ENCODE measurements at places on chromosomes 7 and 10.

- DNase-seq, result no peak
Observed at GRCh38 chr7:24778543-24779282, 21.4 kb upstream of the GSDME start.

DNA sequence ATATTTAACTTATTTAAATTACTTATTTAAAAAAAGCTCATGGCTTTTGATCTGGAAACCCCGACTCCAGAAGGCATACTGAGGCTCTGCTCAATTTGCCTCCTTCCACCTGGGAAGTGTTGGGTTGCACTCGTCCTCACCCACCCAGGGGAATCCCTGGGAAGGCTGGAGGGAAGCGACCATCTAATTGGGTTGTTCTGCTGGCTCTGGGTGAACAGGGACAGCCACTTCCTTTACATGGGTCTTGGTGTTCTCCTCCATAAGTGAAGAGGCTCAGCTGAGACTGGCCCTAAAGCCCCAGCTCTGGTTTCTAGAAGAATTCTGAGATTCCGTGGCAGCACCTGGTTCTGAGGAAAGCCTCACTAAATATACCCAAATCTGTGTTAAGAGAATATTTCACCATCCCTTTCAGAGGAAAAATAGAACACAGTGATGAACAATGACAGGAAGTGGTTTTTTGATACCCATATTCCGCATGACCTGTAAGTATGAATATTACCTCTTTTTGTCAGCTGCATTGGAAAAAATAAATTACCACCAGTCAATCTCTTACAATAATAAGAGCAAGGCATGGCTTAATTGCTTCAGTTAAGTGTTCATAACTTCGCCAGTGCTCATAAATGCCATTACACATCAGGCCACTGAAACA, 131.1 kb upstream of the SHH start:
- DNase-seq, result no peak

GRCh38 chr10:96639899-96640298, 53.1 kb upstream of the TM9SF3 start:
- DNase-seq, result no peak

DNA sequence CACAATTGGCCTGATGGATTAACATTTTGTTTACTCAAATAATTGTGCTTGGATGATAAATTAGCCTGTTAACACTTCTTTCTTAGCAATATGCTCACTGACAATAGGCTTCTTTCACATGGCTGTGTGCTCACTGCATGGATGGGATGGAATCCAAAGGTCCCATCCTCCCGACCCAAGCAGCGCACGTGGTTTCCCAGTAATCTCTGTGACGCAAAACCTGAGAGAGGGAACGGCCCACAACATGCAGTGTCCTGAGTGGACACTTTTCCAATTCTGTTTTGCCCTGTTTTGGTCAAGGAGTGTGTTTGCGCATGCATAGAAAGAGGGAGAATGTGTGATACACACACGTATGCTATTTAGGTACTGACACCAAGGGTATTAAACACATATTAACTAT, 42.1 kb upstream of the RASGEF1A start:
- DNase-seq, result no peak

DNA sequence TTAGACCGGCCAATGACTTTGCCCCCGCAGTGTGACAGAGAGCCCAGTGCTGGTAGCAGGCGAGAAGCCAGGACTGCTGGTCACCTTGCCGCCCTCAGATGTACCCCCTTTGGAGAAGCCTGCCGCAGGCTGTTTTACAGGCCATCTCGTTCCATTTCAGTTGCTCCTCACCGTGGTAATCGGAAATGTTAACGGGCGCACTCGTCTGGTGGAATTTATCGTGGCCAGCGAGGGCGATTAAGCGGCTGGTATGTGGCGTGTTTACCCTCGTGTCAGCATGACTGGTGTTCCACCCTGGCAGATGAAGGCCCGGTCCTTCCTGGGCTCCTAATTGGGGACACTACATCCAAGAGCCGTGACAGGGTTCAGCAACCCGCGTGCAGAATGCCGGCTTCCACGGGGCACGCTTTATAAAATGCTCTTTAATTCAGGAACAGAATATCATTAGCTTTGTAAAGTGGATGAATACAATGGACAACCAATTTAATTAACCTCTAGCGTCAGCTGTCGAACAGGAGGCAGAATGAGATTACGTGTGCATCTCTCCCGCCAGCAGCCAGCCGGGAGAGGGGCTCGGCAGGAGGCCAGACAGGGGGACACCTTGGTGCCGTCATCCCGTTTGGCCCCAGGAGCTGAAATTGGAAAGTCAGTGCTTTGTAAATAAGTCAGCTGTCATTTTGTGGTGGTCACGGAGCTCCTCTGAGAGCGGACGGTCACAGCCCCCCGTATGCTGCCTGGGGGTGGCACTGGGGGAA, 108.3 kb downstream of the NKX6-2 start:
- DNase-seq, result no peak

DNA sequence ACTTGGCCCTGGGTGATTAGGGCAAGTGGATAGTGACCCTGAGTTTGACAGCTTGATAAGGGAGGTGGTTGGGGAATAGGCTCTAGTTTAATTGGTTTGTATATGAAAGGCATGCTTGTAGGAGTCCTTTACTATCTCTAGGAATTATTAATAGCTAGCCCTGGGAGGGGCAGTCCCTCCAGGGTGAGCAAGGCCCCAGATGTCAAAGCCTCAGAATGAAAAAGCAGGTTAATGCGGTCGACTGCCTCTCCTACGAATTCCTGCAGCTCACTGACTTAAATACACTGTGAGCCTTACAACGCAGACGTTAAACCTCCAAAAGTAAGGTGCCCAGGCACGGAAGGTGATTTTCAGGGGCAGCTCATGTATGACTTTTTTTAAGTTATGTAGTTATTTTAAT, 5.2 kb upstream of the BTBD16 start:
- no peak for DNase-seq

GRCh38 chr10:52571018-52571417, 201.6 kb downstream of the MBL2 start:
- no peak for DNase-seq

DNA sequence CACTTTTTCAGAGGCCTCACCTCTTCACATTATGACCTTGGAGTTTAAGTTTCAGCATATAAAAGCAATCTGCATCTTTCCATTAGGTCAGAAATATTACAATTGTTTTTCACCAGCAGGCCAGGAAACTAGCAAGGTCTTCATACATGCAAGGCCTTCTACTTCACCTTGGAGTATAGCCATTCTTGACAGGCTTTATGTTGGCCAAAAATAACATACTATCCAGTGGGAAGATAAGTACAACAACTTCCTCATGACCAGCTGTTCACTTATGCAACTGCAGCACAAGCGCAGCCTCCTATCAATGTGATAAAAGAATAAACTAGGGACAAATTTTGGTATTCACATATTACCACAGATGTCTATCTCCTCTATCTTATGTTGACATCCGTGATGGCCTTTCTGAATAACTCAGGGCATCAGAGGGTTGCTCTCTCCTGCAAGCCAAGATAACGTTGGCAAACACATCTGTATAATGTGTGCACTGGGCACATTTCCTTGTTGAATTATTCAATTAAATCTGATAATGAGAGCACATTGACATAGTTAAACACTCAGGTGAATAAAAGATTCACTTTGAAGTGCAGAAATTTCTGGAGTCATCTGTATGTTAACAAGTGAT, 239.8 kb downstream of the FZD1 start:
- DNase-seq, result no peak

All from activated T-helper 9 cell treated with anti-CD3 and anti-CD28 coated beads, Interleukin-2, amount 50 U/mL, for 16 hours (primary cell).